HCT116 (cell line): ENCODE measurements at places on chromosomes 6 and 20. TPM values are rescaled to one million over a fixed set of nuclear protein-coding genes. Genes with fewer than 3 reads are reported as not detected.

DNA sequence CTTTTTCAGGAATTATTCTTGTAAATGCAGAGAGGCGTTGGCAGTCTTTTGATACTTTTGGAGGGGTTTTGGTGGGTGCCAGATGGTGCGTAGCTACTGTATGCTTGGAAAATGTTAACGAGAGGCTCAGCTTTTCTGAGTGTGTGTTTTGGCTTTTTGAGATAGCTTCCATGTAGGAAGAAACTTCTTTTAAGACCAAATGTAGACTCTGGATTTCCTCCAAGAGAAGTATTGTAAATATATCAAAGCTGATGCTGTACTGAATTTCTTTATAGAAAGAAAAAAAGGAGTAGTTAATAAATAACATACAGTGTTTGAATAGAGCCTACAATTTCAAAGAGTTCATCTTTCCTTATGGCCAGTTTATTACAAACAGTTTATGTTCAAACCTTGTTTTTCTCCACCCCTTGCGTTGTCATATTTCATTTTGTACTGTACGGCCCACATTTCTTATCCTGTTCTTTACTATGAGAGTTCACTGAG is 16.7 kb downstream of the TIAM2 start:
- DNase-seq = no peak

DNA sequence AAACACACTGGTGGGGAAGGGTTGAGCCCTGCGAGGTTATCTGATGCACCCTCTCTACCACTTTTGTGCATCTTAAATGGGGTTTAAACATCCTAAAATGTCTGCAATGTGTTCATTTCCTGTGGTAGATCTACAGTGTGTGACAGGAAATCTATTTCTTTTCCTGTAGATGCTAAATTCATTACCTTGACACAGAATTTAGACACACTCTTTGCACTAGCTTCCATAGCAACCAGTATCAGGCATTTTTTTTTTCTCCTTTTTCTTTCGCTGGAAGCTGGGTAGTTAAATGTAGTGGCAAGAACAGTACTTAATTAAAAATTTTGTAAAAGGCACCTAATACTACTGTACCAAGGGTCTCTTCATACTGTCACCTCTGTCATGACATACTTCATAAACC is 141.1 kb downstream of the RFPL4B start:
- no peak for DNase-seq

DNA sequence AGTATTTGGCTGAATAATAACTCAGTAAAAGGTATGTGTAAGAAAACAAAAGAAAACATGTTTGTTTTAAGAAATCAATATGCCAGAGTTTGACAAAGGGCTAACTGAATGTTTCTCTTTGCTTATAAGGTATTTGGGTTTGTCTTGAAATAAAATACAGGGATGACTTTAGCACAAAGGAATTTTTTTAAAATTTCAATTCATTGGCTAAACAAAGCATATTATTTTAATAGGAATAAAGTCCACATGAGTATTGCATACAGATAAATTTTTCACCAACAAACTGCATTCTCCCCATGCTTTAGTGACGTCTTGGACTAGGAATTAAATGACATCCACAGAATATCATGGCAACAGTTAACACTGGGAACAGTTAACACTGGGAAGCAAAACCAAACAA is 480.0 kb upstream of the JAG1 start:
- DNase-seq = no peak

DNA sequence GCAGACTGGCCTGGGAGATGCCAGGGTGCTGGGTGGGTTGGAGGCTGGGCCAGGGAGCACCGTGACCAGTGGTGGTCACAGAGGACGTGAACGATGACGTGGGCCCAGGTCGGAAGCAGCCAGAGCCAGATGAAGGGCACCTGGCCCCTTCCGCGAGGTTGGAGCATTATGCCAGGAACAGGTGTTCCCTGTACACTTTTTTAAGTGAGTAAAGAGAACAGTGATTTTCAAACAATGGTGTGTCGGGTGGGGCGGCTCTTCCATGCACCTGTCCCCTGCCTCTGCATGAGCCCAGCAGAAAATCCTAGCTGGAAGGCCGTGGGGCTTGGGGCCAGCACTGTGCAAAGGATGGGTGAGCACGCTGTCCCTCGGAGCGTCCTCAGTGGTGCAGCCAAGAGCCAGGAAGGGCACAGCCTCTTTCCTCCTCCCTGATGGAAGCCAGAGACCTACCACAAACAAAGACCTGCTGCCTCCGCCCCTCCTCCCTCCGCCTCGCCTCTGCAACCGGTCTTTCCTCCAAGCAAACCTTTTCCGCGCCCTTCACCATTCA is 350.5 kb downstream of the ZFAND3 start:
- no peak for DNase-seq

- no peak for DNase-seq
Measured at GRCh38 chr20:9503526-9504245, 10.7 kb upstream of the LAMP5 start.

- no peak for DNase-seq
Measured at GRCh38 chr6:169041078-169041477, 212.6 kb downstream of the THBS2 start.

GRCh38 chr20:58646703-58647102 is 4.4 kb upstream of the STX16 start:
- no peak for DNase-seq

- DNase-seq = no peak
Measured at GRCh38 chr6:154261688-154262397, 94.8 kb downstream of the IPCEF1 start.

DNA sequence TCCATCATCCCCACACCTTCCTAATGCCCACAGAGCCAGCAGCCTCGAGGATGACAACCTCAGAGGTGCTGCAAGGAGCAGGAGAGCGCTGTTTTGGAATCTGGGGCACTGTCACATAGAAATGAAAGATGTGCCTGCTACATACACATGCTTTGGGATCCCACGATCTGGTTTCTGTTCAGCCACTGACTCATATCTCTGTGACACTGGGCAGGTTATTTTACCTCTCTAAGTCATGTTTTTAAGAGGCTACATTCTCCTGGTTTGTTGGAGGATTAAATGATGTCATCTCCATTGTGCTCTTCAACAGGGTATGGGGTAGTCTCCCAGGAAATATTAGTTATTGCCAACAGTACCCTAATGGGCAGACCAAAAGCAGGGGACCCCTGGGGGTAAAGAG is 32.6 kb upstream of the TAB2 start:
- no peak for DNase-seq

- no peak for DNase-seq
Measured at GRCh38 chr6:49325891-49326290, 137.2 kb downstream of the MMUT start.

- DNase-seq = no peak
Measured at GRCh38 chr6:1797801-1798200, 188.1 kb downstream of the FOXC1 start.

- DNase-seq = no peak
Measured at GRCh38 chr20:32522526-32522775, 62.7 kb downstream of the NOL4L start.

DNA sequence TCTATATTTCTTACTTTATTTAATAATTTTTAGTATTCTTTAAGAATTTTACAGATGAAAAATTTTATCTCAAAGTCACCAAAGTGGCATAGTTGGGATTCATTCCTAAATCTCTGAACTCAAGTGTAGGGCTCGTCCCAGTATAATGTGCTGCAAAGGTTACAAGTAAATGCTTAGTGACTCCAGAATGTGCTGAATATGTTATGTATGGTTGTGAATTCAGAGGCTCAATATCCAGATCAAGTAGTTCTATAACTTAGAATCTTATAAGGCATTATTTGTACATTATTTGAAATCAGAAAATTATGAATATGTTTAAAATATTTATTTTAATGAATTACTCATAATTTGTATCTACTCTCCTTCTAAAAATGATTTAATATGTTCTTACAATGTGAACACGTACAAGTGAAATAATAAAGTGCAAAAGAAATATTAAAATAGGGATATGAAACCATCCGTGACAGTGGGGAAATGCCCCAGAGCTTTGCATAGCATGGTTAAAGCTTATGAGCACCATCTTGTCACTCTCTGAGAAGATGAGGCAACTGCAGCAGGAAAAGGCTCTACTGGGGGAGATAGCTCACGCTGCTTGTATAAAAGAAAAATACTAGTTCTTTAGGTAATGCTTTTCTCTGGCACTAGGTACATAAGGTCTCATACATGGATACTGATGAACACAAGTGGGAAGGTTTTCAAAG is 259.0 kb downstream of the FOXC1 start:
- no peak for DNase-seq

DNA sequence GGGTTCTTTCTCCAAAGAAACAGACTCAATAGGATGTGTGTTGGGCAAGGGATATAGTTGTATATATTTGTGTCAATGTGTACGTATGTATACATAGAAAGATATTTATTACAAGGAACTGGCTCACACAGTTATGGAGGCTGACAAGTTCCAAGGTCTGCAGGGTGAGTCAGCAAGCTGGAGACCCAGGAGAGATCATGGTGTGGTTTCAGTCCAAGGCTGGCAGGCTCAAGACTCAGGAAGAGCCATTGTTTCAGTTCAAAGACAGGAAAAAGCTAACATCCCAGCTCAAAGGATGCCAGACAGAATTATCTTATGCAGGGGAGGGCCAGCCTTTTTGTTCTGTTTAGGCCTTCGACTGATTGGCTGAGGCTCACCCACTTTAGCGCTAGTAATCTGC is 89.9 kb upstream of the RALGAPA2 start:
- DNase-seq = no peak

DNA sequence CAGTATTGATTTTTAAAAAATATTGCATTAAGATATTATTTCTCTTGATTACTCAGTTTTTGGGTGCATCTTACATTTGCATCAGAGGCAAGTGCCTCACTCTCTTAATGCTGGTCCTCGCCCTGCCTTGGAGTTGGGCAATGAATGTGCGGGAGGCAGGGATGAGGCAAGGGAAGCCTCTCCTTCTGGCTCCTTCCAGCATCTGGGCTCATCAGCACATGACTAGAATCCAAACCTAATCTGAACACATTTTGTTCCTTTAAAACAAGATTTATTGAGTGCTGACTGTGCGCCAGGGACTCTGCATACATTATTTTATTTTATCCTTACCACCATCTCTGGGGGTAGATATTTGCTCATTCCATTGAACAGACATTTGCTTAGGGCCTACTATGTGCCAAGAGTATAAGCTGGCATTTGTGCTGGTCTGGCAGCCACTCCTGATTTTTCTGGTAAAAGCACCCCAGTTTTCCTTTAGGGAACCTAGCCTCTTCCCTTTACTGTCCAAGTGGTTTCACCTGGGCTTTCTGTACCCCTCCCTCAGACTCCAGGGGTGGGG is 71.9 kb upstream of the ZNFX1 start:
- no peak for DNase-seq

GRCh38 chr6:148455225-148455624 is 112.6 kb downstream of the SASH1 start:
- no peak for DNase-seq

DNA sequence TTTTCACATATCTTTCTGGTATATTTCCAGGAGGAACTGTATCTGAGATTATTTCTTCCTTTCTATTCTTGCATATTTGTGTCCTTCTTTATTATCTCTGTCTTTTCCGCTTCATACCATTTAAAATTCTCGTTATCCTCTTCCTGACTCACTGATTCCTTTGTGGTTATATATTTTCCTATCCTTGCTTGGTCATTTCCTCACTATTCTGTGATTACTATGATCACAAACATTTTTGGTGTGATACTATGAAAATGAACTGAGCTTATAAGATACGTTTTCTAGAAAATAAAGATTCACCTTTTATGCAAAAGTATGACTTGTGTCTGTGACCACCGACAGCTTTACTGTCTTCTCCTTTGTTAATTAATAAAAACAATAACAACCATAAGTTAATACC is 26.5 kb upstream of the MYCT1 start:
- no peak for DNase-seq

DNA sequence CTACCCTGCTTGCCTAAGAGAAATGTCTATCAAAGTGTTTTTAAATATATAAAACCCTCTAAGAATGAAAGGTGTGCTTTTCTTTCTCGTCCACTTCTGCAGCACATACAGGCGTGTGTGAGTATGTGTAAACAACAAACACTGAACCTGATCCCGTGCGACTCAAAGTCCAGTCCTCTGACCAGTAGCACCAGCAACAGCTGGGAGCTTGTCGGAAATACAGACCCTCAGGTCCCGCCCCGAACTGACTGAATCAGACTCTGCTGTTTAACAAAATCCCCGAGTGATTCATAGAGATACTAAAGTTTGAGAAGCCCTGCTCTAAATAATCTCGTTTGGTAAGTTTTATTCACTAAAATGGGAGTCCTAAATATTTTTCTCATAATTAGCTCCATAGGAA is 208.0 kb upstream of the KCNQ5 start:
- no peak for DNase-seq

DNA sequence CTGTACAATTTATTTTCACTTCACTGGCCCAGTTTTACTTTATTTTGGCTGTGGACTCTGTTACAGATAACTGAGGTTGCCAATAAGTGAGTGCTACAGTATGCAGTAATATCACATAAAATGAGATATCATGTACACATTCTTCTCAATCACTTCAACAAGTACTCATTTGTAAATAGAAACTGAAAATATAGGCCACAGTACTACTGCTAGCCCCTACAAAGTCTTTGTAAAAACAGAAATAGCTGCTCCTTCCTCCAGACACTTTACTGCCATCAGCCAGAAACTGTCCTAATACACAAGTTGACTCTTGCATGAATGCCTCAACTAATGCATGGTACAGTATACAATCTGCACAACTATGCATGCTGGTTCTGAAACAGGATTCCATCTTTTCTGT is 9.2 kb downstream of the DTNBP1 start:
- DNase-seq = no peak

GPX5 gene
- total RNA-seq = not detected

SLX4IP gene
- total RNA-seq = 11.1 TPM

PRDM1 gene
- total RNA-seq = 3.4 TPM

PSORS1C1 gene
- total RNA-seq = 9.8 TPM

ECT2L gene
- not detected for total RNA-seq

GJA10 gene
- total RNA-seq = not detected

FOXA2 gene
- total RNA-seq = 0.10 TPM

SIRPD gene
- total RNA-seq = not detected
